ENCODE measurements at places on chromosomes 4 and X.

- DNase-seq, result no peak
These were observed 18.2 kb upstream of the PLAC1 start for GRCh38 chrX:134676436-134676835.

GRCh38 chr4:101411926-101412325, 64.6 kb upstream of the PPP3CA start:
- no peak for DNase-seq

- DNase-seq, result no peak
These were observed 1.4 kb downstream of the SEPSECS start for GRCh38 chr4:25158817-25159216.

- DNase-seq, result no peak
These were observed 310.5 kb downstream of the RAPGEF2 start for GRCh38 chr4:159413306-159413943.

DNA sequence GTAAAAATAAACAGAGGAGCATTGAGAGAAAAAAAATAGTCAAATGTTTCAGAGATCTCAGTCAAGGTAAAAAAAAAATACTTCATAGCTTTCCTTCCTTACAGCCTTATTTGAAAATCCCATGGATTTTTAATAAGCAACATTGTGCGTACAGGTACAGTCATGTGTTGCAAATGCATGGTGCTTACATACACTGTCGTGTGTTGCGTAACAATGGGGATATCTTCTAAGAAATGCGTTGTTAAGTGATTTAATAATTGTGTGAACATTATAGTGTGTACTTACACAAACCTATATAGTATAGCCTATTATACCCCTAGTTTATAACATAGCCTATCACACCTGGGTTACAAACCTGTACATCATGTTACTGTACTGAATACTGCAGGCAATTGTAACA, 172.0 kb downstream of the UGT8 start:
- no peak for DNase-seq

GRCh38 chrX:31124536-31124935, 52.7 kb upstream of the FTHL17 start:
- no peak for DNase-seq

DNA sequence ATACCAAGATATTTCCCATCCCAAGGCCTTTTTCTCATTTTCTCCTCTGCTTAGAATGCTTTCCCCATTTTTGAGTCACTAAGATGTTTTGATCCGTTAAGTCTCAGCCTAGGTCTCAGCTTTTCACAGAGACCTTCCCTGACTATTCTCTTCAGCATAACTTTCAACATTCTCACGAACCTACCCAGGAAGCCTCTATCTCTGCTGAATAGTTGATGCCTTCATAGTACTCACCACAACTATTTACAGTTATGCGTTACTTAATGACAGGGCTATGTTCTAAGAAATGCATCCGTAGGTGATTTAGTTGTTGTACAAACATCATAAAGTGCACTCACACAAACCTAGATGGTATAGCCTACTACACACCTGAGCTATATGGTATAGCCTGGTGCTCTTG, 64.5 kb downstream of the ARL9 start:
- no peak for DNase-seq

- no peak for DNase-seq
These were observed 9.3 kb downstream of the AADAT start for GRCh38 chr4:170080496-170080895.

GRCh38 chrX:118114971-118115370, 1.6 kb downstream of the KLHL13 start:
- no peak for DNase-seq

DNA sequence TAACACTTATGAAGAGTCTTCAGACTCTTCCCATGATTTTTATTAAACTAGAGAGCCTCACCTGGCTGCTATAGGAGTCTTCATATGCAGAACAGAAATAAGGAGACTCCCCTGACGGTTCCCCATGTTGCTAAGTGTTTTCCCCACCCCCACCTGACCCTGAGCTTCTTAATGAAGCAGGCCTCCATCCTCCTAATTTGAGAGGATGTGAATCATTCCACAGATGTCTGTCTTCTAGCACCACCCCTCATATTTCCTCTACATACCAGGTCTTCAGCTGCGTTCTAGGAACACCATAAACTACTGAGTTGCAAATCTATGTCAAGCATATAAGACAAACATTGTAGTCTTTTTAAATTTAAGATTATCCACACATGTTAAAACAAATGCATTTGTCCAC, 36.9 kb downstream of the RP2 start:
- no peak for DNase-seq

- DNase-seq, result no peak
These were observed 9.2 kb downstream of the PWWP3B start for GRCh38 chrX:106177106-106177981.

- peak; percentile 91 for DNase-seq
These were observed 128.0 kb downstream of the C4orf33 start for GRCh38 chr4:129223945-129224344.

DNA sequence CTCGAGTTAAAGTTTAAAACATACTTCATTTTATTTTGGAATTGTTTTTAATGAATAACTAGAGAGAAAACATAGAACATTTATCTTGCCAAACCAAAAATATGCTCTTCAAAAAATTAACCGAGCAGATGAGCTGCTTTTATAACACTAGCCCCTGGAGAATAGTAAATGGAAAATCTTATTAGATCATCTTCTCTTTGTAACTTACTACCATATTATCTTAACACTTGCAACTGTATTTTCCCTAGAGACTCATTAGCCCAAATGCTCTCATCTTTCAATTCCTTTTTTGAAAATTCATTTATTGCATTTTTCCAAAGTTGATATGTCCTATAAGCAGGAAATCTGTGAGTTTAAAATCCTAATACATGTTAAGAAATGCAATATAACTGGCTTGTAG, 143.3 kb downstream of the CAMK2D start:
- DNase-seq, result no peak

GRCh38 chrX:44795945-44796450, 47.8 kb upstream of the DUSP21 start:
- DNase-seq, result no peak

DNA sequence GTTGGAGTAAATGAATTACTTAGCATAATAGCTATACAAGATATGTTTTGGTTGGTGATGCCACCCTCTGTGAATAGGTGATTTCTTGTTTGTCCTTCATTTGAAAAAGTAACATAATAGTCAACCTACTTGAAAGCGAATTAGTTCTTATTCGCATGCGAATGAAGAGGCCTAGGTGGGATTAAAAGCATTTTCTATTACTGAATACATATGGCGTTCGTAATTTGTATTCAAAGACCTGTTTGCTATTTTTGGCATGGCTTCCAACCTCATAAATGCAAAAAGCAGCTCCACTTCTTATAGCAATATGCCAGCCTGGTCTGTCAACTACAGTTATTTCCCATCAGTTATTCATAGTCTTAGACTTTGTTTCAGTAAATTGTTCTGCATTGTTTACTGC, 261.3 kb downstream of the TENM3 start:
- no peak for DNase-seq

- no peak for DNase-seq
These were observed 225.5 kb downstream of the PALLD start for GRCh38 chr4:168722391-168722790.

- no peak for DNase-seq
These were observed 18.3 kb downstream of the ADGRG4 start for GRCh38 chrX:136318895-136319597.

GRCh38 chrX:19237901-19238300, 105.8 kb upstream of the PDHA1 start:
- no peak for DNase-seq

DNA sequence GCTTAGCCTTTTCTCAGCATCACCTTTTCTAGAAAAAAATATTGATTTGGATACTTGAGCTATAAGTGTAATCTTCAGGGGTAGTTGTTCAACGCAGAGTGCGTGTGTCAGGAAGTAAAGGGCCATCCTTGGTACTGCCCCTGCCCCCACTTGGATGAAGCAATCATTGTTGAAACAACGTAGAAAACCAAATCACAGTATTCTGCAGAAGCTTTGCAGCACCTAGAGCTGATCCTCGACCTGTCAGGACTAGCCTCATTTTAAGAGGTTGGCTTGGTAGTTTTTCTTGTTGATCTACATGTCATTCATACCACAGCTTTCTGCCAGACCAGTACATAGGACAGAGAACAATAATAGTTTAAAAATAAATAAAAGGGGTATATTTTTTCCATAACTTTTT, 65.3 kb upstream of the MYOZ2 start:
- DNase-seq, result no peak

DNA sequence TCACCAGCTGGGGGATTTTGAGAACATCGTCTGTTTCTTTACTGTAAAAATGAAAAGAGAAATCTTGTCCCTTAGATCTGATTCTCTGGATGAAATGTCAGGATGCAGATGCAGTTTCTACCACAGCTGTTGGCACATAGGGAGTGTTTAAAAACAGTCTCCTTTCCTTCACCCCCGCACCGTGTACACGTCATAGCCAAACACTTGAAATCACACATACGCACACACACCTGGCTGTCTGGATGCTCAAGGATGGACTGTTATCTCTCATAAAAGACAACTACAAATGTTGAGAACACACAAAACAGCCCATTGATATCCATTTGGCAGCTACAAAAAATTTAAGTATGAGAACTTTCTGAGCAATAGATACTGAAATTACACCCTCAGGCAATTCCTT, 275.8 kb upstream of the CLNK start:
- DNase-seq, result no peak

GRCh38 chr4:153138736-153139135, 65.5 kb upstream of the TRIM2 start:
- DNase-seq, result no peak

DNA sequence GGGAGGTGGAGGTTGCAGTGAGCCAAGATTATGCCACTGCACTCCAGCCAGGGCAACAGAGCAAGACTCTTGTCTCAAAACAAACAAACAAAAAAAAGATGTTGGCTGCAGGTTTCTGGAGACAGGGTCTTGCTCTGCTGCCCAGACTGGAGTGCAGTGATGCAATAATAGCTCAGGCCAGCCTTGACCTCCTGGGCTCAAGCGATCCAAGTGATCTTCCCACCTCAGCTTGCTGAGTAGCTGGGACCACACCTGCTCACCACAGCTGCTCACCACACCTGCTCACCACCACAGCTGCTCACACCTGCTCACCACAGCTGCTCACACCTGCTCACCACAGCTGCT, 29.9 kb upstream of the CPLX1 start:
- DNase-seq, result no peak

- no peak for DNase-seq
These were observed 15.3 kb upstream of the PUDP start for GRCh38 chrX:7163146-7163677.

DNA sequence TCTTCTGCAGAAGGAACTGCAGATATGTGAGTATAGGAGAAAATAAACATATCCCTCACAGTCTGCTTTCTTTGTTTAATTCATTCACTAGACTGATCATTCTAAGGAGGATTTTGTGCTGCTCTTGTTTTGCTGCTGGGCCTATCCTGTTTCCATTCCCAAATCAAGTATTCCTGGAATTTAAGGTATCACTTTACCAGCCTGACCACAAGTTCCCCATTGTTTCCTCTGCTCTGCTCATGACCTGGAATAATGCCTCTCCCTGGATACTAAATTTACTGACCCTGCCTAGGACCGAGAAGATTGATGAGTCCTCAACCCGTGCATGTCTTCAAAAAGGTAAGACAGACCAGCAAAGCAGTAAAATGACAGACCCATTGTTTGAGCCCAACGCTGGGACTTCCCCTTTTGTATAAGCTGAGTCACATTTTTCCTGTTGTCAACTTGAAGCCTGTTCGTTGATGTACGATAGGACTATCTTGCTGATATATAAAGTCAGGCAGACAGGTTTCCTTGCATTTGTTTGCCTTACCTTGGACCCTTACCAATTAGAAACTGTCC, 85.5 kb upstream of the TET2 start:
- DNase-seq, result no peak

DNA sequence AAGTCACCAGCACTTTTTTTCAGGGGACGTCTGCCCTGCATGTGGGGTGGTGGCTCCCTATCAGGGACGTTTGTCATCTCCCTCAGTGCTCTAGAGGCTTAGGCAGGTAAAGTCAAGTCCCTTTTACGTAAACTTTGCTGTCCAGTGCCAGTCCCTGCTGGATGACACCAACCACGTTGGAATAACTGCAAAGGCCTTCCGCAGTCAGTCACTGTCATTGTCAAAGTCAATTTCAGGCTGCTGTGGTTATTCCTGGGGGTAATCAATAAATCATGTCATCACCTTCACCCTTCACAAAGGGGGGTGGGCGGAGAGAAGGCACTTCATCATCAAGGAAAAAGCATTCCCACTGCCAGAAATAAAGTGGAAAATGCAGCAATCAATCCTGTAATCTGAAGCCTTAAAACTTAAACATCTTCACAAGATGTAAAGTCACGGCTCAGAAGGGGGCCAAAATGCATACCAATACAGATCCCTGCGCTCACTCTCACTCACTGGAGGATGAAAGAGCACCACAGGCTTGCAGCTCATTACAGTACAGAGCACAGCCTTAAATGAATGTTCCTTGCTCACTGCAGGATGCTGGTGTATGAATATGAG, 56.2 kb downstream of the CLDN22 start:
- DNase-seq, result no peak

DNA sequence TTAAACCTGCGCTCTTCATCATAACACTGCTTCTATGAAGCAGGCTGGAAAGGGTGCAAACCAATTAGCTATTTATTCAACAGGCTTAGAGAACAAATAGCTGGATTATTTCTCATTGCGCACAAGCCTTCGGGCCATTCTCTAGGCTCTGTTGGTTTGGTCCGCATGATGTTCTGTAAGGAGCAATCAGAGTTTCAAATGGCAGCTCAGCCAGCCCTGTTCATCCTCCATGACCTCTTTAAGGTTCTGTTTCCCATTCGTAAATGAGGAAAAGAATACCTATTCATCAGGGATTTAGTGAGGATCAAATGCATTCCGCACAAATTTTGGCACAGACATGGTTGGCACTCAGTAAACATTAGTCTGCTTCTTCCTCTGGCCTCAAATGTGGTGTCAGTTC, 15.5 kb upstream of the GPM6A start:
- DNase-seq, result peak; percentile 63

DNA sequence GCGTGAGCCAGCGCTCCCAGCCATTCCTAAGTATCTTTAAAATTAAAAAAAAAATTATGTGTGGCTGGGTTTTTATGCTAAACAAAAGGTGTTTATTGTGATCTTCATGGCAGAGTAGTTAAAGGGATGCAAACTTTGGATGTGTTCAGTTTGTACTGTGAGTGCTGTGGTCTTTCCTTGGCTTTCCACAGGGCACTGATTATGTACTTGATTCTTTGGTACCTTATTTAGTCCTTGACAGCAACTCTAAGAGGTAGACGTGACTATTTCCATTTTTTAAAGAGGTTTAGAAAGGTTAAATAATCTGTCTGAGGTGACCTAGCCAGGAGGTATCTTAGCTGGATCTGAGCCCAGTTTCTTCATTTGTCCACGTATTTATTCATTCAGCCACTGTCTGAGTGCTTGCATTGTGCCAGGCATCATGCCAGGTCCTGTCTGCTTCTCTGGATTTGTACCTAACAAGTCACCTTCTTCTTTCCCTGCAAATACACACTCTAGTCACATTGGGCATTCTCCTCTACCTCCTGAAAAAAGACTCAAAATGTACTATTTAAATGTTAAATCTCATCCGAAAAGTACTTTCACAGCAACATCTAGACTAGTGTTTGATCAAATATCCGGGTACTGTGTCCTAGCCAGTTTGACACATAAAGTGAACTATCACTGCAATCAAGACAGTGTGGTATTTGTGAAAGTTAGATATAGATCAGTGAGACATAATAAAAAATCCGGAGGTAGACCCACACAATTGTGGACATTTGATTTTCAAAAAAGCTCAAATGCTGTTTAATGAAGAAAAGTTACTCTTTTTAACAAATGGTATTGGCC, 31.5 kb downstream of the WWC2 start:
- peak; percentile 42 for DNase-seq

- no peak for DNase-seq
These were observed 130.2 kb downstream of the AMELX start for GRCh38 chrX:11423362-11423818.

Data from spinal cord (tissue), 10 donors.